Stimulated activated CD4-positive, alpha-beta T cell treated with anti-CD3 and anti-CD28 coated beads, Interleukin-4, amount 100 ng/mL, for 1 hour (primary cell): ENCODE measurements at places on chromosomes 2 and 18.

GRCh38 chr18:13246121-13246520 is 27.6 kb downstream of the LDLRAD4 start:
- DNase-seq, result no peak

- no peak for DNase-seq
Observed at GRCh38 chr2:7057865-7058400, 140.7 kb downstream of the RNF144A start.

DNA sequence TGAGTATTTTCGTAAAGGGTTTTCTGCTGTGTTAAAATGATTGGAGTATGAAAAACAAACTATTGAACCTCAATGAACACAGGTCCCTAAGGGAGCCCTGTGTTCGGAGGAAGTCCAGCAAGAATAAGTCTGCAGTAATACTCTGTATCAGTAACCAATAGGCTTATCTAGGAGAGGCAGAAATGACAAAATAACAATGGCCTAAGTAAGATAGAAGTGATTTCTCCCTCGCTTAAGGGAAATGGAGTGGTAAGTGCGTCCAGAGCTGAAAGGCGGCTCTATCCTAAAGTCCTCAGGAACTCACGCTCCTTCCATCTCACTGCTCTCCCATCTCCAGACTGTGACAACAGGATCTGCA is 29.3 kb upstream of the MFSD6 start:
- DNase-seq, result no peak

GRCh38 chr2:100013892-100014677 is 128.3 kb downstream of the AFF3 start:
- DNase-seq, result no peak

- DNase-seq, result no peak
Observed at GRCh38 chr2:162379719-162380580, 36.0 kb downstream of the GCA start.

DNA sequence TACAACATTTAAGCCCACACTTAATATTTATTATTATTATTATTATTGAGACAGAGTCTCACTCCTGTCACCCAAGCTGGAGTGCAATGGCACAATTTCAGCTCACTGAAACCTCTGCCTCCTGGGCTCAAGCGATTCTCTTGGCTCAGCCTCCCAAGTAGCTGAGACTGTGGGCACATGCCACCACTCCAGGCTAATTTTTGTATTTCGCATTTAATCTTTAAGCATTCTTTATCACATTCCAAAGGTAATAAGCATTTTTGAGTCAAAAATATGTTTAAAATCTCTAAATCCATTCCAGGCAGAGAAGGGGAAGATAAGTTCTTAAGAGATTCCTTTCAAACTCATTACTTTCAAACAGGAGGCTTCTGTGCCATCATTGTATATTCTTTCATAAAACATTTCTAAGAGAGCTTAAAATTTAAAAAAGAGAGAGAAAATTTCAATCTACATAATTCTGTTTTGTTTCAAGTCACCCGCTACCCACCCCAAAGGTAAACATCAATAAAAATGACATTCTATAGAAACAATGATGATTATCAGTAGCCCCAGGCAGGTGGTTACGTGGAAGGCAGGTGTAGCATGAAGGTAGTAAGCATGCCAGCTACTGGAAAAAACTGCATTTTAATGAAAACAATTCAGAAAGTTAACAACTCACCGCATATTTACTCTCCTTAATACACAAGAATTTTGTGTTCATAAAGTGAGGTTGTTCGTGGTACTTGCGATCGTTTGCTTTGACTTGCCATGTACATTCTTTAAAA is 84.4 kb upstream of the NARS1 start:
- no peak for DNase-seq

DNA sequence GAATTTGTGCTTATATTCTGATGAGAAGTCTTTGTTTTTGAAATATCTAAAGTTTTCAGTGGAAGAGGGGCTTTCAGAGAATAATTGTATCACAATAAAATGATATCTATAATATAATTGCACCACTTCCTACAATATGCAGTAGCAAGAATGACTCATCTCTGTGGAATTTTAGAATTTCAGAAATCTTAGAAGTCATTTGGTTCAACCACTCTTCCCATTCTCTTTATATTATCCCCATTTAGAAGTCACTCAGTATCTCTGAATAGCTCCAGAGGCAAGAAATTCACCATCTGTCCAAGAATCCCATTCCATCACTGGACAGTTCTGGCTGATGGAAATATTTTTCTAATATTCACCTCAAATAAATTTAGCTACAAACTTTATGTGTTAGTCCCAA is 59.3 kb upstream of the CCDC68 start:
- DNase-seq, result no peak

GRCh38 chr2:43139501-43139900 is 86.9 kb downstream of the ZFP36L2 start:
- DNase-seq, result no peak

DNA sequence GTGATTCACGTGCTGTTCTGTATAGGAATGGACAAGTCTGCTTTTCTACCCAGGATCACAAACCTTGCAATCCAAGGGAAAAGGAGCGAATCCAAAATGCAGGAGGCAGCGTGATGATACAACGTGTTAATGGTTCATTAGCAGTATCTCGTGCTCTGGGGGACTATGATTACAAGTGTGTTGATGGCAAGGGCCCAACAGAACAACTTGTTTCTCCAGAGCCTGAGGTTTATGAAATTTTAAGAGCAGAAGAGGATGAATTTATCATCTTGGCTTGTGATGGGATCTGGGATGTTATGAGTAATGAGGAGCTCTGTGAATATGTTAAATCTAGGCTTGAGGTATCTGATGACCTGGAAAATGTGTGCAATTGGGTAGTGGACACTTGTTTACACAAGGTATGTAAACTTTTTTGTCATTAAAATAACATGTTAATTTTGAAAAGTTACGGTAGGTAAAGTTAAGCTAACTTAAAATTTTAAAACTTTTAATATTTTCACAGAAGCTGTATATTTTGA is 33.0 kb downstream of the PPM1B start:
- no peak for DNase-seq

DNA sequence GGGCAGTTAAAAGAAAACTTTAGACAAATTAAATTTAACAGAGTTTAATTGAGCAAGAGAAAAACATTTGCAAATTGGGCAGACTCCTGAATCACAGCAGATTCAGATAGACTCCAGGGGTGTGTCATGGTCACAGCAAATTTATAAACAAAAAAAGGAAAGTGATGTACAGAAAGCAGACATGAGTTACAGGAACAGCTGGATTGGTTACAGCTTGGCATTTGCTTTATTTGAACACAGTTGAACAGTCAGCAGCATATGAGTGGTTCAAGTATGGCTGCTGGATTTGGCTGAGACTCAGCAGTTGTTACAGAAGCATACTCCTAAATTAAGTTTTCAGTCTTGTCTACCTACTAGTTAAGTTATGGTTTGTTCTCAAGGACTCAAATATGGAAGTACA is 82.3 kb upstream of the NYAP2 start:
- no peak for DNase-seq

GRCh38 chr18:45166836-45167551 is 448.3 kb upstream of the SLC14A2 start:
- no peak for DNase-seq

GRCh38 chr2:240363746-240364581 is 71.5 kb upstream of the GPC1 start:
- no peak for DNase-seq

DNA sequence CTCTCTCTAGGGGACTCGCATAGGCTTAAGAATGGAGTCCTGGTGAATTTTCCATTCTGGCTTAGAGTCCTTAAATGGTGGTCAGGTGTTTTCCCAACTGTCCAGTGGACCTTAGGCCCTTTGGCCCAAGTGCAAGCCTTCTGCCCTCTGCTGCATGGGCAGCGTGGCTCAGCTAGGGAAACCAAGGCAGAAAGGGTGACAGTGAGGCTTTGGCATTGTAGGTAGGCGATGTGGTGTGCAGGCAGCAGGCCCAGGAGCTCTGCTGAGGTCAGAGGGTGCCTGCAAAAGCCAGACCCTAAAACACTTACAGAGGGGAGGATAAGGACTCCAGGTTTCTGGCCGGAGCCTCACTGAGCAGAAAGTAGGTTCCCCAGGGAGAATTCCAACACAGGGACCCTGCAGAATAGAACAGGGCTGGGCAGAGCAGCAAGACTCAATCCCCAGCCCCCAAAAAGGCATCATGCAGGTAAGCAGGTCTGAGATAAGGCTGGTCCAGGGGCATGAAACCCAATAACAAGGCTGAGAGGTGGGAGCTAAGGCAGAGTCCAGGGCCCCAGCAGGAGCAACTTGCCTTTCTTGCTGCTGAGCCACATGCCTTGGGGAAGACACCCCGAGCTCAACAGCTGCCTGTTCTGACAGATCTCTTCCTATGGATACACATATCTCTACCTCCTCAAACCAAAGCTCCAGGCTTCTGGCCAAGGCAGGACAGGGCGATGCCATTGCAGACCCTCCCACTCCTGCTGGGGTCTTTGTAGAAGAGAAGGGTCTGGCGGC is 199.7 kb downstream of the TNS1 start:
- DNase-seq, result no peak

DNA sequence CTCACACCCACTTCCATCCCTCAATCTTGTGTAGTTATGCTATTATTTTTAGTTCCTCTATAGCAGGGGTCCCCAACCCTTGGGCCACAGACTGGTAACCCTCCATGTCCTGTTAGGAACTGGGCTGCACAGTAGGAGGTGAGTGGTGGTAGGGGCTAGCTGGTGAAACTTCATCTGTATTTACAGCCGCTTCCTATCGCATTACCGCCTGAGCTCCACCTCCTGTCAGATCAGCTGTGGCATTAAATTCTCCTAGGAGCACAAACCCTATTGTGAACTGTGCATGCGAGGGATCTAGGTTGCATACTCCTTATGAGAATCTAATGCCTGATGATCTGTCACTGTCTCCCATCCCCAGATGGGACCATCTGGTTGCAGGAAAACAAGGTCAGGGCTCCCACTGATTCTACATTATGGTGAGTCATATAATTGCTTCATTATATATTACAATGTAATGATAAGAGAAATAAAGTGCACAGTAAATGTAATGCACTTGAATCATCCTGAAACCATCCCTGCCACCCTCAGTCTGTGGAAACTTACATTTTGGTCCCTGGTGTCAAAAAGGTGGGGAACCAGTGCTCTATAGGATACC is 1.6 kb upstream of the RAB11FIP5 start:
- no peak for DNase-seq

DNA sequence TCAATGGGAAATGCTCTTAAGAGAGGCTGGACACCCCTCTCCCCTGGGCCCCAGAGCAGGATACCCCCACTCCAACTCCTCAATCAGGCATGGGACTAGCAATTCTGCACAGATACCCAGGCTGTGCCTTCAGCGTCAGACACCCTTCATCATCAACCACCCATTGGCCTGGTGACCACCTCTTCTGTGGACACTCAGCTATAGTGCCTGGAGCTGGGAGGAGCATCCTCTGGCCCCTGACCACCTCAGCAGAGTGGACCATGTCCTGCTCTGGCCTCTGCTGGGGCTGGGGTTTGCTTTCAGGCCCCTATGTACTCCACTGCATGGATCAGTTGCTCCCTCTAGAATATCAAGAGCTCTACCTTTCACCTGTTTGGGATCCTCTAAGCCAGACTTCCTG is 35.1 kb downstream of the TGFA start:
- no peak for DNase-seq
